ENCODE measurements at places on chromosomes 4 and X.

- no peak for DNase-seq
These were observed 415.0 kb downstream of the CCSER1 start for GRCh38 chr4:90542216-90542615.

DNA sequence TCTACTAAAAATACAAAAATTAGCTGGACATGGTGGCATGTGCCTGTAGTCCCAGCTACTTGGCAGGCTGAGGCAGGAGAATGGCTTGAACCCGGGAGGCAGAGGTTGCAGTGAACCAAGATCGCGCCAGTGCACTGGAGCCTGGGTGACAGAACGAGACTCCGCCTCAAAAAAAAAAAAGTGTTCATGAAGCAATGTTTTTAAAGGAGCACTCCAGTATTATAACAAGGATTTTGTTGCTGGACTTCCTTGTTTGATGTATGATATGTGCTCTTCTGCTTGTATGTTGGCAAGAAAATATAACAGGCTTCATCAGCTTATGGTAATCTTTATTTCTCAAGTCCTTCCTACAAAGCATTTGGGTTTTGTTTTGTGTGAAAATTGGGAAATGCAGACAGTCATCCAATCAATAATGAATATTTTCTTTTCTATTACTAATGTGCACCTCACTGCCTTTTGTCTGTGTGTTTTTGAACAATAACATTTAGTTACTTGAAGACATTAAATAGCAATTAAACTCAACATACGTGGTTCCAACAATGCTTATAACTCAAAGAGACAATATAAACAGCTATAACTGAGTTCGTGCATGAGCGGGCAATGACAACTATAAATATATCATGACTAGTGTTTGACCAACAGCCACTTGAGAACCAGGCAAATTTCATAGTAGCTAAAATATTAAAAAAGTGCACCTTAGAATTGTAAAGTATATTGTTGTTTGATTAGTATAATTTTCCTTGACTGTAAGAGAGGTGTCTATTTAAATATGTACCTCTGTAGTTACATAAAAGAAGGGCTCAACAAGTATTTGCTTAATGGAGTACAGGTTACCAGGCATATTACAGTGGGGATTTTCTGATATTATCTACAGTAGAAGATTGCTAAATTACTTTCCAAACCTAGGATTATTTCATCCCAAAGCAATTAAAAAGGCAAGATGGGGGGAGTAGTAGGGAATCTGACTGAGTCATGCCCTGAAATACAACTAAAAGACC, 210.7 kb downstream of the PPP3CA start:
- DNase-seq = no peak

DNA sequence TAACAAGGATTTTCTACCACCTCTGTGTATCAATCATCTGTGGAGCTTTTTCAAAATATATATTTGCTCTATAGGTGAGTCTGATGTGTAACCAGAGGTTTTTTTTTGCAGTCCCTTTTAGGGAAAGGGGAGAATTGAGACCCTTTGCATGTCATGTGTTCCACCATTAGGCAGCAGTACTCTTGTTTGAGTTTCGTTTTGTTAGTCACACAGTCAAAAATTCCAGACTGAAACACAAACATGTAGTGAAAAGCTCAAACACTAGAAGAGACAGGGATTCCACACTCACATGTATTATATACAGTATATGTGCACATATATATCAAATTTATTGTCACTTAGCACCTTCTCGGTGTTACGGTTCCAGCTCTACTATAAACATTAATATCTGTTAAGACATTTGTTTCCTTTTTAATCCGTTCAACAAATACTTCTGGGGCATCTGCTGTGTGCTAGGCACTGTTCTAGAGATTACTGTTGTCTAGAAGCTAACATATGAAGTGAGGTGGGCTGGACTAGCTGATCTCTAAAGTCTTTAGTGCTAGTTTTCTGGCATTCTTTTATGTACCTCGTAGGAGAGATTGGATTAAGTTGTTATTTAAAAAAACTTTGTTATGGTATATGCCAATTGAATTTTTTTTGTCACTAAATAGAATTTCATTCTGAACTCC, 5.5 kb downstream of the USP9X start:
- no peak for DNase-seq

- no peak for DNase-seq
These were observed 32.0 kb downstream of the LIMCH1 start for GRCh38 chr4:41569961-41570360.

GRCh38 chr4:94232519-94232918, 24.9 kb downstream of the SMARCAD1 start:
- DNase-seq = no peak

DNA sequence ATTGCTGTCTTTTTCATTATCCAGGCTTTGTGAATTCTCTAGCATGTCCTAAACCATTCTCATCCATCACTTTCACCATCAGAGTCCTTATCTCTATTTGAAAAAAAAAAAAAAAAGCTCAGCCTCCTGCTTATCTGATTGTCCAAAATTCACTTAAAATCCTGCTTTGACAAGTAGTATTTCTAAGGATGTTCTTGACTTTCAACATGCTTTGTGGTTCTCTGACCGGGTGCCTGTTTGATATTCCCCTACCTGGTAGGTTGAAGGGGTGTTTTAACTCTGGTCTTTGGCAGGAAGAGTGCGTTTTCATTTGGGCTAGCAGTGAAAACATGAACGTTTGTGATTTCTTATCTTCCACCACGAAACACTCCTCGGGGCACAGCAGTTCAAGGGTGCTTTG, 17.3 kb upstream of the BBS12 start:
- no peak for DNase-seq

- no peak for DNase-seq
These were observed 34.0 kb upstream of the RNF128 start for GRCh38 chrX:106692425-106693065.

GRCh38 chrX:77779695-77780094, 6.3 kb downstream of the ATRX start:
- DNase-seq = no peak

GRCh38 chr4:10096201-10096977, 20.2 kb downstream of the WDR1 start:
- peak; percentile 47 for DNase-seq

DNA sequence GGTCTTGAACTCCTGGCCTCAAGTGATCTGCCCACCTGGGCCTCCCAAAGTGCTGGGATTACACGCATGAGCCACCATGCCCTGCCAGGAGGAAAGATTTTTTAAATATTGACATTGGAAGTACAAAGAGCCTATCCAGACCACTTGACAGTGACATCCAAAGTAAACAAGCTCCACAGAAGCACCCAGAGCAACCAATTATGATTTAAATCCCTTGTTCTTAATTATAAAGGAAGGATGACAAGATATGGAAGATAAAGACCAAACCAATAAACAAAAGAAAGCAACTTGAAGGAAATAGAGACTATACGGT, 27.7 kb upstream of the RPL34 start:
- DNase-seq = no peak

DNA sequence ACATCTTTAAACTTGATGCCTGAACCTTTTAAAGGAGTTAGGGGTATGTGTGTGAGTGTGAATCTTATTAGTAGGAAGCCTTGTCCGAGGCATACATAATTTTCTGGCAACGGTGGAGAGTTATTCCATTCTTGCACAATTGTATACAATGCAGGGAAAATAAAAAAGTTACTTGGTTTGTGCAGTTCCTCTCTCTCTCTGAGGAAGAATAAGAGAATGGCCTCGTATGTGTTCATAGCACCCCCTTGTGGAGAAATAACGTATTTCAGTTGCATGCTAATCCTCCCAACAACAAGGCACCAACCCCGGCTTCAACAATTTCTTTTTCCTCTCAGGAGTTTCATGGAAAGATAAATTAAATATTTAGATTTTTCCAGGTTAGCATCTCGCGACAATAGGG, 33.7 kb upstream of the FGF13 start:
- peak; percentile 22 for DNase-seq

- DNase-seq = no peak
These were observed 79.1 kb upstream of the C1QTNF7 start for GRCh38 chr4:15348695-15349094.

DNA sequence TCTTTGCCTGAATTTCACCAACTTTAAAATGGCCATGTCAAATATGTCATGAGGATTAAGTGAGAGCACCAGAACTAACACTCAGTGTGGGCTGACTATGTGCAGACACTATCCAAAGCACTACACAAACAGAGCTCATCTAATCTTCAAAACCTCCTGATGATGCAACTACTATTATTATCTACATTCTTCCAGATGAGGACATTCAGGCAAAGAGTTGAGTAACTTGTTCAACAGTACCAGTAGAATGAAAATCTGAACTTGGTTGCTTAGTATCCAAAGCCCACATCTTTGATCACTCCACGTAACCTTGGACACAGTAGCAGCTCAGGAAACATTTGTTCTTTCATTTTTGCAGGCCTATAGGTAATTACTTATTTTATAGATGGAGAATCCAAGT, 90.1 kb downstream of the ATP8A1 start:
- DNase-seq = no peak

DNA sequence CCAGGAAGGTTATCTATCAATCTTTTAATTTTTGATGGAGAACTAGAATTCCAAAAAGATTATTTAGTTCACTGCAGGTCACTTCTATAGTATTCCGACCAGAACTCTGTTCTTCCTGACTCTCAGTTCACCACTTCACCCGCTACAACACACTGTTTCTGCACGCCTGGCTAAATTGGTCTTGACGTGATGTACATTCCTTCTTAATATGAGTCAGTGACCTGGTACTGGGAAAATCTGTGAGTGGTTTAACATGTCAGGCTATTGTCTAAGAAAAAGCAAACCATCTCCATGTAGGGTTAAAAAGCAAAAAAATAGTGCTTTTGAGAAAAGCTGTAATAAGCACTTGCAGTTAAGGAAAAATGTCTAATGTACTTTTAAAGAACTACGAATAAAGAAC, 120.4 kb downstream of the NDST3 start:
- DNase-seq = no peak

DNA sequence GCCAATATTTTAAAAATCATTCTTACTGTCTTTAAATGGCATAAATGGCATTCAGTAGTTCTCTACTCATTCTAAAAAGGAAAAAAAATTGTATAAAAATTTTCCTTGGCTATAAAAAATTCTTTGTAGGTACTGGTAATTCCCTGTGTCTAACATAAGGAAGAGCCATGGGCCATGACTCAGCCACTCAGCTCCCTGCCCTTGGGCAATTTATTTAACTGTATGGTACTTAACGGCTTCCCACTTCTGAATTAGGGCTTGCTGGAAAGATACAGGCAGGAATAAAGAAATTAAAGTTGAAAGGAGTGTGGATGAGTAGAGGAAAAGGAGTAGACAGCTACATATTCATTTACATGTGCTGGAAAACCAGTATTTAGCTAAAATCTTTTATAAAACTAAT, 30.6 kb downstream of the ABHD18 start:
- no peak for DNase-seq

- no peak for DNase-seq
These were observed 53.8 kb upstream of the ATXN3L start for GRCh38 chrX:13373431-13374187.

DNA sequence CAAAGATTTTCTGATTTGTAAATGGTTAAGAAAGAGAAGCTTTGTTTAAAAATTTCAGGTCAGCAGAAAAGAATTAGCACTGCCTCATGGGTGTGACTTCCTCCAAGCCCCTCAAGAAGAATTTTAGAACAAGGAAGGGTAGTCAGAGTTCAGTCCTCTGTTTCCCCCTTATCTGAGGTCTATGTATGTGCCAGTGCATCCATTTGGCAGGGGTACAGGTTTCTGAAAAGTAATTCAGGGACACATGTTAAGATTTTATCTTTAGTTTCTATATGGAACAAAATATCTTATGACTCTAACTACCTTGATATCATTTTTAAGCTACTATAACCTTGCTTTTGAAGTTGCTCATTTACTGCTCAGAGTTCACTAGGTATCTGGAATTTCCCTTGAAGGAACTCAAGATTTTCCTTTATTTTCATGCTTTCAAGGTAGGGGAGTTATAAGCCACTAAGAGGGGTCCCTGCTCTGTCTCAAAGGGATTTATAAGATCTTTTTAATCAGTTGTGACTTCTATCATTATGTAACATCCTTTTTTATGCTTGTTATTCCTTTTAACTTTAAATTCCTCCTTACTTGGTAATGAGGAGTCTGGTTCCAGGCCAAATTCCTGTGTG, 24.4 kb upstream of the PLK4 start:
- DNase-seq = no peak

GRCh38 chrX:14095702-14096101, 66.0 kb upstream of the GEMIN8 start:
- DNase-seq = peak; percentile 2

GRCh38 chr4:188683571-188683970, 544.3 kb downstream of the TRIML1 start:
- DNase-seq = no peak

Measured in putamen (tissue), 1 donor.